Posterior vena cava (tissue), 2 donors: ENCODE measurements at places on chromosomes 1 and 21. TPM values are rescaled to one million over a fixed set of nuclear protein-coding genes. Genes with fewer than 3 reads are reported as not detected.

CAPZB gene
- 255 TPM for total RNA-seq

PADI4 gene
- 6.3 TPM for total RNA-seq

GBP7 gene
- not detected for total RNA-seq

TIAM1 gene
- total RNA-seq = 11.3 TPM

SEC16B gene
- total RNA-seq = 4.9 TPM

PRDM2 gene
- 41.7 TPM for total RNA-seq

ARHGEF10L gene
- 103 TPM for total RNA-seq

TRIM67 gene
- not detected for total RNA-seq

BSDC1 gene
- 37.2 TPM for total RNA-seq

XCL1 gene
- not detected for total RNA-seq

GJA9 gene
- not detected for total RNA-seq

DISP1 gene
- 8.0 TPM for total RNA-seq

ADGRB2 gene
- 3.8 TPM for total RNA-seq

TSSK3 gene
- total RNA-seq = 2.6 TPM

PTAFR gene
- total RNA-seq = 5.9 TPM

GPR3 gene
- 1.2 TPM for total RNA-seq

CD53 gene
- total RNA-seq = 30.2 TPM

SPRR1B gene
- total RNA-seq = not detected

SLC25A34 gene
- 1.6 TPM for total RNA-seq

C8B gene
- total RNA-seq = not detected

STUM gene
- total RNA-seq = 6.8 TPM

MROH9 gene
- total RNA-seq = 0.24 TPM

PRMT2 gene
- total RNA-seq = 91.3 TPM

CFHR2 gene
- total RNA-seq = not detected

KLF17 gene
- total RNA-seq = 0.32 TPM

CFAP74 gene
- not detected for total RNA-seq

UMODL1 gene
- total RNA-seq = not detected

FAM20B gene
- 71.7 TPM for total RNA-seq

RHOU gene
- total RNA-seq = 15.7 TPM

TPTE gene
- not detected for total RNA-seq

DEDD gene
- 35.8 TPM for total RNA-seq

NID1 gene
- total RNA-seq = 189 TPM

SPOCD1 gene
- 23.0 TPM for total RNA-seq

LMX1A gene
- 0.79 TPM for total RNA-seq

ECM1 gene
- 51.9 TPM for total RNA-seq

CRP gene
- 0.65 TPM for total RNA-seq

TAS1R1 gene
- total RNA-seq = not detected

NHLH1 gene
- 0.14 TPM for total RNA-seq

SLC35A3 gene
- 25.7 TPM for total RNA-seq

LENEP gene
- not detected for total RNA-seq

TRABD2B gene
- 16.4 TPM for total RNA-seq

PPIAL4G gene
- not detected for total RNA-seq
